ENCODE measurements at places on chromosomes 5 and 9. TPM values are rescaled to one million over a fixed set of nuclear protein-coding genes. Genes with fewer than 3 reads are reported as not detected.

FANCC gene
- total RNA-seq: 1.2 TPM

TMEM215 gene
- not detected for total RNA-seq

SLC6A19 gene
- 0.05 TPM for total RNA-seq

ACTBL2 gene
- total RNA-seq: not detected

MEGF10 gene
- total RNA-seq: 25.4 TPM

ORM2 gene
- total RNA-seq: not detected

CNTNAP3B gene
- 2.4 TPM for total RNA-seq

FCN2 gene
- total RNA-seq: not detected

ARSI gene
- total RNA-seq: not detected

SCGB3A2 gene
- total RNA-seq: not detected

USP20 gene
- 13.4 TPM for total RNA-seq

AGXT2 gene
- not detected for total RNA-seq

LCN15 gene
- not detected for total RNA-seq

SUSD3 gene
- 0.61 TPM for total RNA-seq

MAPKAP1 gene
- 123 TPM for total RNA-seq

NUDT2 gene
- 13.5 TPM for total RNA-seq

SPINK6 gene
- not detected for total RNA-seq

STKLD1 gene
- 1.1 TPM for total RNA-seq

JAKMIP2 gene
- not detected for total RNA-seq

PRR7 gene
- total RNA-seq: 1.4 TPM

CKMT2 gene
- total RNA-seq: 550 TPM

ZNF366 gene
- 5.8 TPM for total RNA-seq

NME5 gene
- total RNA-seq: not detected

C9 gene
- 2.6 TPM for total RNA-seq

RANBP17 gene
- not detected for total RNA-seq

ADAMTS19 gene
- 0.36 TPM for total RNA-seq

TRIP13 gene
- total RNA-seq: 1.6 TPM

TOR4A gene
- total RNA-seq: 2.8 TPM

TRIM36 gene
- 0.64 TPM for total RNA-seq

CXCL14 gene
- total RNA-seq: 2.3 TPM

LHX3 gene
- total RNA-seq: not detected

HSD17B4 gene
- total RNA-seq: 73.5 TPM

ABLIM3 gene
- total RNA-seq: 155 TPM

DMRT3 gene
- 0.36 TPM for total RNA-seq

PDE8B gene
- total RNA-seq: not detected

SREK1IP1 gene
- 7.0 TPM for total RNA-seq

NEURL1B gene
- 12.1 TPM for total RNA-seq

HTR1A gene
- not detected for total RNA-seq

TLR4 gene
- total RNA-seq: 10.3 TPM

ZNF782 gene
- 5.2 TPM for total RNA-seq

SLC46A2 gene
- total RNA-seq: not detected

PCDHB3 gene
- 0.71 TPM for total RNA-seq

CSNK1A1 gene
- 217 TPM for total RNA-seq

All from gastrocnemius medialis (tissue), 4 donors.